ENCODE measurements at places on chromosomes 3 and 15. TPM values are rescaled to one million over a fixed set of nuclear protein-coding genes. Genes with fewer than 3 reads are reported as not detected.

GRCh38 chr3:171784937-171785336, 25.3 kb downstream of the PLD1 start:
- DNase-seq = no peak

STAB1 gene
- total RNA-seq = 0.90 TPM

DNA sequence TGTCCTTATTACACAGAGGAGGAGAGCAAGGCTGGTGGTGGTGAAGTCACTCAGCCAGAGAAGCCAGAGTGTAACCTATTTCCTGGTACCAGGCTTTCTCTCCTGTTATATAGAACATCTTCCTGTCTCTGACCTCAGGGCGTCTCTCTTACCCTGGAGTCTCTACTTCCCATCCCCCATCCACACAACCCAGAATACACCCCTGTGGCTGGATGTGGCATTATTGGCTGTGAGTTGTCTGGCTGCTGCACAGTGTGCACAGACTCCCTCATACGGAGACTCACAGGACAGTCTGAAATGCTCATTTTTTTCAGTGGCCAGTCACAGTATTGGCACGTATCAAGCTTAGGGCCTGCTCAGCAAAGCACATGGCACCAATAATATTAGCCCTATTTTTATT, 8.6 kb downstream of the PODXL2 start:
- no peak for DNase-seq

- peak; percentile 53 for DNase-seq
Observed at GRCh38 chr15:80480171-80480811, 76.1 kb downstream of the ARNT2 start.

MLF1 gene
- total RNA-seq = 20.4 TPM

DNA sequence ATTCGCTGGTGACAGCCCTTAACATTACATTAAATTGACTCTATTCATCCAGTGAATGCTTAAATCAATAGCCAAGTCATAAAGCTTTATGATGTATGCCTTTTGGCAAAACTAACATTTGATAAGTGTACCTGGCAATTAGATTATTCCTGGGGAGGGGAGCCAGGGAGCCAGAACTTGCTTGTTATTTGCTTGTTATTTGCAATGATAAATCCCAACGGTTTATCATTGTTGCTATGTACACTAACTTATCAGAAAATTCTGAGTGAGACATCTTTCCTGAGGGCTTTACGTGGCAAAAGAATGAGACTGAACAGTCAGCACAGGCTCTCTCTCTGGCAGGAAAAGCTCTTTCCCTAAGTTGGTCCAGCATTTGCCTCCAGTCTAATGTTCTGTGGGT, 35.8 kb upstream of the FBN1 start:
- no peak for DNase-seq

- DNase-seq = peak; percentile 85
Observed at GRCh38 chr15:92123962-92124656, 269.6 kb upstream of the ST8SIA2 start.

- no peak for DNase-seq
Observed at GRCh38 chr15:89664441-89665350, 9.4 kb upstream of the KIF7 start.

KIF7 gene
- 23.4 TPM for total RNA-seq

DNA sequence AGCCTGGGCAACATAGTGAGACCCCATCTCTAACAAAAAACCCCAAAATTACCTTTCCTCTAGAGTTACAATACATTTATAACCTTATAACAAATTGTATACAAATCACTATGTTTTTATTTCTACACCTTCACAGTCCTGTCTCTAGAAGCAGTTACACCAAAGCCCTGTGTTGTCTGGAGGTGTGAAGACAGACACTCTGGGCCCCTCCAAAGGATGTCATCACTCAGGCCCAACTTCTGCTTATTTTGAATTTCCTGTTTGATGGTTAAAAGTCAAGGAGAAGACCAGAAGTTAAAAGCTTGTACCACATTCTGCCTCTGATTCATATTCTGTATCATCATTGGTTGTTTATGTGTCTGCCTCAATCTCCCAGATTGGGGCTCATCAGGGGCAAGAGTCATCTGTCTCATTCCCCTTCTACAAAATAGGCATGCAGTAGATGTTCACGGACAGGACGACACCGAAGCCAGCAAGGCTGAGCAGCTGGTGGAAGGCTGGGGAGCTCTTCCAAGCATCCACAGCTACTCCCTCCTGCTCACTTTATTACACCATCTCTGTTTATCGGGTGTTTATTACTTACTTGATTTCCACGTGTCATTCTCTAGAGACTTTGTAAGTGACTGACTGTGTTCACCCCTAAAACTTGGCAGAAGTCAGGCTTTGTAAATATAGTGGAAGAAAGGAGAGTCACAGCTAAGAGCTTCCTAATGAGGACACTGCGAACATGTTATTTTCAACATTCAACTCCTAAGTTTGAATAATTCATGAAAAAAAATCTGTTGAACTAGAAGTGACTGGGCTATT, 136.8 kb upstream of the ANKRD28 start:
- no peak for DNase-seq

DNA sequence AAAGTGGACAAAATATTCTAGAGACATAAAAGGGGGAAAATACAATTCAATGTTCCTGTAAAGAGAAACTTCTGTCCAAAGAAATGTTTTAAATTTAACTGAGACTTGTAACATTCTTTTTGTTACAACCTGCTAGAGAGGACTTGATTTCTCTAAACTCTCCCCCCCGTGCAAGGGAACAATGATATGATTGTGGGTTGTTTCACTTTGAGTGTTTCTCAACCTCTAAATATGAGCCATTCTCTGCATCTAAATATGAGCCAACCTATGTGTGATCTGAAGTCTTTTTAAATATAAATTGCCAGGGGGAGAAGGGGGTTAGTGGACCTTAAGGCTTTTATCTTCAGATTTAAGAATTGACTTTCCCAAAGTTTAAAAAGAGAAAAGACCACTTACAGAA, 14.6 kb downstream of the ZNF860 start:
- DNase-seq = no peak

DNA sequence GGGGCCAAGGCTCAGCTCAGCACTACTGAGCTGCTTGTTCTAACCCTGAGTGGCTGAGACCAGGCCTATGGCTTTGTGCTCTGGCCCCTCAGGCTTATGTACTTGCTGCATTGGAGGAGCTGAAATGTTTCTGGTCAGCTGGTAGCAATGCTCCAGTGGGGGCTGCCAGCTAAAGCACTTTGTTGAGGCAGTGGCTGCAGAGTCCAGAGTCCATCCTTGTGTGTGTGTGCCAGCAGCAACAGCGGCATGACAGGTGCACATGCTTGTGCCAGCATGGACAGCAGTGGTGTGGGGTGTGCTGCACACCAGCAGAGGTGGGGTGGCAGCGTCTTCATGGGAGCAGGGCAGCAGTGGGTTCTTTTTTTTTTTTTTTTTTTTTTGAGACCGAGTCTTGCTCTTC, 169.1 kb downstream of the VPS8 start:
- no peak for DNase-seq

DNA sequence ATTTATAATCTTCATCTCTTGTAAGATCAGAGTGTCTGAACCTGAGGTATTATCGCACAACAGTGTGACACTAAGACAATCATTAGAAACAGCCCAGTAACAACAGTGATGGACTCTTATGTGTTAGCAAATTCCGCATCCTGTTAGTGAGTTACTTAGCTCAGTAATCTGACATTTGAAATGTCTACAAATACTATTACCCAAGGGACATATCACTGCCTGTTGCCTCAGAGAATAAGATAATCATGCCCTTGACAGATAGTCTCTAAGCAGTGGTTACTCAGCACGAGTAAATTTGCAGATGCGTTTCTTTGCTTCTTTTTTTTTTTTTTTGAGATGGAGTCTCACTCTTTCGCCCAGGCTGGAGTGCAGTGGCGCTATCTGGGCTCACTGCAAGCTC, 13.4 kb upstream of the RTP1 start:
- no peak for DNase-seq

PLSCR5 gene
- not detected for total RNA-seq

GRCh38 chr15:77897896-77898406, 179.6 kb downstream of the TBC1D2B start:
- DNase-seq = no peak

- no peak for DNase-seq
Observed at GRCh38 chr3:37813403-37813802, 48.3 kb upstream of the CTDSPL start.

DNA sequence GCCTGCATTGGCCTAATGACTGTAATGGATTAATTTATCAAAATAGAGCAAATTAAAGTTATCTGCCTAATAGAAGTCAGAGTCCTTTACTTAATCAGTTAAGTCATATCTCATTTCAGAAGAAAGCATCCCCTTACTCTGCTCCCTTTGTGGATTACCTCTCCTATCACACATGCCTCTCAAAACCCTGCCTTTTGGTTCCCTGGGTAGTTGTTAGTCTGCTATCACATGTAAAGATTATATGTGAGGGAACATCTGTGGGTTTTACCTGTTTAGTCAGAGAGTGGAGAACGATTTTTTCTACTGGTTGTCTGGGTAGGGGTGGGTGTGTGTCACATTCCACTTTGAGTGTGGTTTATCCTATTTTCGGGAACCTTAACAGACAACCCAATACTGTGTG, 16.4 kb downstream of the UBE2E2 start:
- no peak for DNase-seq

DNA sequence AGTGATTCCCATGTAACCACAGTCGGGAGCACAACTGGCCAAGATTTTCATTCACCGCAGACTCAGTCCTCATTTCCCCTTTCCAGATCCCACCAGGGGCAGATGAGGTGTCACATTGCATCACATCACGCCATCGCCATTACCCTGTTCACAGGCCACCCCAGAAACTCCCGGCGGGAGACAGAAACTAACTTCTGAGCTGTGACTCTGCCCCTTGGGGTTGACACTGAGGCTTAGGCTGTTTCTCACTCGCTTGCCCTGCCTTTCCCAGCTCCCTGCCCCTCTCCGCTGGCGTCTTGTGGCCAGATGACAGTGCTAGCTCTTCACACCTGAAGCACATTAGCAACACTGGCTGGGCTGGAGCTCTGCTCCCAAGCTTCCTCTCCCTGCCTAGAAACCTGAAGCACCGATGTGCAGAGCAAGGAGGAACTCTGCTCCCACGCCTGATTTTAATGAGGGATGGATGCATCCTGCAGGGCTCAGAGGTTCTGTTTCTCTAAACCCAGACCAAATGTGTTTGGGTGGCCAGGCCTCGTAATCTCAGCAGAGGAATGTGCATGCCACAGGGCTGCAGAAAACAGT, 88.8 kb upstream of the CTDSPL start:
- no peak for DNase-seq

GRCh38 chr3:175651716-175652115, 792.6 kb downstream of the NAALADL2 start:
- no peak for DNase-seq

DNA sequence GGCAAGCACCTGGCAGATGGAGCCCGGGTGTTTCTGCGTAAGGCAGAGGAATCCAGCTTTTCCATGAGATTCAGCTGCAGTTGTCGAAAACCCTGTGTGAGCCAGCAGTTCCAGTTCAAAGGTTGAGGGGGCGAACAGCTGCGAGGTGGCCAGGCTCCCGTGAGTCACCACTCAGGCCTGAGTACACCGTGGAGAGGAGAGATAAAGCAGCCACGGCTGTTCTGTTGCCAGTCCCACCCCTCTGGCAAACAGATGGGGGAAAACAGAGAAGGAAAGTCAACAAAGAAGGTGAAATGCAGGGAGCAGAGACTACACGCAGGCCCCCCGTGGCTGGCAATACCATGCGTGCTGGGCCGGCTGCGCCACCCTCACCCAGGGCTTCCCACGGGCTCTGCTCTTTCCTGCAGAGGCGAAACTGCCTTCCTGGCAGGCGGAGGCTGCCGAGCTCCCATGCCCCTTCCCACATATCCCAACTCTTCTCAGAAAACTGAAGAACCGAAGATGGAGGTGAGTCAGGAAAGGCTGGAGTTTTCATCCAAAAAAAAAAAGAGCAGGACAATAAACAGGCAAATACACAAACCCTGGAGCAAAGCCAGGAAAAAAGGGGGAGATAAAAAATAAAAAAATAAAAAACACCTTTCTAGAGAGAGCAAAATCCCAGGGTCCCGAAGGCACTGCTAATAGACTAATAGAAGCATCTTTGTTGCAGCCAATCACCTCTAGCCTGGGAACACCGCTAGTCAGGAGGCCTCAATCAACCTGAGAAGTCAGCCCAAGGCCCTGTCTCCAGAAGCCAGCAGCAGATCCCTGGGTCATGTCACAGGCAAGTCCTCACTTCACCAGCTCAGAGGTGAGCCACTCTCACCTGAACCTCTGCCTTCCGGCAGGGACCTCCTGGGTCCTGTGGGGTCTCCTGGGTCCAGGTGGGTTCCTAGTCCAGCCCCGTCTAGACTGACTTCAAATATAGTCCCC, 37.7 kb downstream of the FAM174B start:
- no peak for DNase-seq

LRRIQ4 gene
- 0.26 TPM for total RNA-seq

DNA sequence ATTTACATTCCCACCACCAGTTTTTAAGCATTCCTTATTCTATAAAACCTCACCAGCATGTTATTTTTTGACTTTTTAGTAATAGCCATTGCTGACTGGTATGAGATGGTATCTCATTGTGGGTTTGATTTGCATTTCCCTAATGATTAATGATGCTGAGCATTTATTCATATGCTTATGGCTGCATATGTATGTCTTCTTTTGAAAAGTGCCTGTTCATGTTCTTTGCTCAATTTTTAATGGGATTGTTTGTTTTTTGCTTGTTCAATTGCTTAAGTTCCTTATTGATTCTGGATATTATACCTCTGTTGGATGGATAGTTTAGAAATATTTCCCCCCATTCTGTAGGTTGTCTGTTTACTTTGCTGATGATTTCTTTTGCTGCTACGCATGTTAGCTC, 16.1 kb downstream of the TBC1D5 start:
- no peak for DNase-seq

- no peak for DNase-seq
Observed at GRCh38 chr3:65484964-65485363, 553.8 kb downstream of the MAGI1 start.

- DNase-seq = no peak
Observed at GRCh38 chr3:170961616-170962400, 53.4 kb upstream of the EIF5A2 start.

RARB gene
- 0.22 TPM for total RNA-seq

CPN2 gene
- total RNA-seq = not detected

SPINT1 gene
- total RNA-seq = 129 TPM

DNA sequence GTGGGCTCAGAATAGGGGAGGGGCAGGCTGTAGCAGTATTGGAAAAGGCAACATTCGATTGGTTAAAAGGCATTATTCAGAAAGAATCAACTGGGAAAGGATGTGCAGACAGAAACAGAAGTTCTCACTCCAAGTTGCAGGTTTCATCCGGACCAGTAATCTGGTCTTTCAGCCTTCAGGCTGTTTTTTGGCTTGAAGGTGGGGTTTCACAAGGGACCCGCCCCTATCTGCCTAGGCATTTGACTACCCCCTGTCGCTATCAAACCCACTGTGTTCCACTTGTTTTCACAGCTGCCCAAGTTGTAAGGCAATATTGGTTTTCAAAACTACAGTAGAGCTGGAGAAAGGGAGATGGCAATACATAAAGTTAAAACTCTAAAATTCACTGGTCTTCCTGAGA, 96.9 kb downstream of the VPS8 start:
- DNase-seq = peak; percentile 57
